Gastroesophageal sphincter (tissue), 4 donors: ENCODE measurements at places on chromosomes 3 and 15. TPM values are rescaled to one million over a fixed set of nuclear protein-coding genes. Genes with fewer than 3 reads are reported as not detected.

ACKR2 gene
- total RNA-seq: 6.9 TPM

PLA1A gene
- 1.2 TPM for total RNA-seq

NMD3 gene
- 72.8 TPM for total RNA-seq

MYH15 gene
- total RNA-seq: 0.13 TPM

CLRN1 gene
- total RNA-seq: not detected

SLC38A3 gene
- not detected for total RNA-seq

GOLGA8M gene
- total RNA-seq: not detected

CHRM5 gene
- not detected for total RNA-seq

CPEB1 gene
- 4.4 TPM for total RNA-seq
